Erythroblast (primary cell): ENCODE measurements at places on chromosomes 7 and 10.

- DNase-seq, result no peak
Measured at GRCh38 chr7:31633467-31633866, 53.5 kb upstream of the PPP1R17 start.

GRCh38 chr7:112336936-112337576, 113.2 kb upstream of the IFRD1 start:
- no peak for DNase-seq

GRCh38 chr10:23171232-23171876, 20.8 kb upstream of the PTF1A start:
- peak; percentile 19 for DNase-seq

GRCh38 chr7:28112467-28112866, 68.1 kb downstream of the JAZF1 start:
- DNase-seq, result no peak

DNA sequence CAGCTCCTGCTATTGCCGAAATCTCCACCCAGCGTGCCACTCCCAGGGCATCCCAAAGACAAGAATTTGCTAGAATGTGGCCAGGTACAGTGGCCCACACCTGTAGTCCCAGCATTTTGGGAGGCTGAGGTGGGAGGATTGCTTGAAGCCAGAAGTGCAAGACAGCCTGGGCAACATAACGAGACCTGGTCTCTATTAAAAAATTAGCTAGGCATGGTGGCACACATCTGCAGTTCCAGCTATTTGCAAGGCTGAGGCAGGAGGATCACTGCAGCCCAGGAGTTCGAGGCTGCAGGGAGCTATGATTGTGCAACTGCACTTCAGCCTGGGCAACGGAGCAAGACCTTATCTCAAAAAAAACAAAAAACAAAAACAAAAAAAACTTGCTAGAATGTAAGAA, 73.3 kb upstream of the LYZL2 start:
- no peak for DNase-seq

DNA sequence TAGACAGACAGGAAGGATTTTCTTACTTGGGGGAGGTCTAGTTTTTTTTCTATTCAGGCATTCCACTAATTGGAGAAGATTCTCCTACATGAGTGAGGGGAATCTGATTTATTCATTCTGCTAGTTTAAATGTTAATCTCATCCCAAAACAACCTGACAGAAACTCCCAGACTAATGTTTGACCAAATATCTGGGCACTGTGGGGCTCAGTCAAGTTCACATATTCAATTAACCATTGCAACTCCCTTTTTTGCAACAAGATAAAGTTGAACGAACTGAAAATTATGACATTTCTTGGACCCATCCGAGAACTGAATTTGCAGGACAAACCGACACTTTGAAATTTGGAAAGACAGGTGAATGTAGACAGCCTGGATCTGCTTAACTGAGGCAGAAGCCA, 194.4 kb upstream of the PTER start:
- DNase-seq, result no peak

- DNase-seq, result peak; percentile 1
Measured at GRCh38 chr7:70694434-70694970, 437.4 kb upstream of the GALNT17 start.

DNA sequence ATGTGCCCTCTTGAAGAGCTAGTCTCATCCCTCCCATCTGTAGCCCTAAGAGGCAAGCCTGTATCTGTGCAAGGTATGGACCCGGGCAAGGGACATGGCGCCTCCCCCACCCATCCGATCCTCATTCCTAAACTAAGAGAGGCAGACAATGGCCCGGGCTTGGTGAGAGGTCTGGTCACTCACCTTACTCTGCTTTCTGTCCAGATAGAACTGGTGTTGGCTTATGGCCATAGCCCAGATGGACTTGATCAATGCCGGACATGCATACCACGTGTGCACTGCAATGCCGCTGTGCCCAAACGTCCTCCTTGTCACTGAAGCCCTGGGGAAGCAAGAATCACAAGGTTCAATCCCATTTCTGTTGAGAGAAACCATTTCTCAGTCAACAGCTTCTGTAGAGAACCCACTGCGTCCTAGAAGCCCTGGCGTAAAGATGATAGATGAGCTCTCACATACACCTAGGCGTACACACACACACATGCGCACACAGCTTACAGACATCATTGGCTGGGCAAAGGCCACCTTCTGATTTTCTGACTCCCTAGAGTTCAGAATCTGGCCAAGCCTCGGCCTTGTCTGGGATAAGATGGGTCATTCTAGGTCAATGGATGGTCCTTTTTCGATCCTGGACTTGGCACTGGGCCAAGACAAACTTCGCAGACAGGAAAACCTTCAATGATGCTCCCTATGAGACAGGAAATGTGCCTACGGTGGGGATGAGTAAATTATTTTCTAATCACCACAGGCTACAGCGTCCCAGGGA, 114.6 kb downstream of the PRPF18 start:
- DNase-seq, result no peak

DNA sequence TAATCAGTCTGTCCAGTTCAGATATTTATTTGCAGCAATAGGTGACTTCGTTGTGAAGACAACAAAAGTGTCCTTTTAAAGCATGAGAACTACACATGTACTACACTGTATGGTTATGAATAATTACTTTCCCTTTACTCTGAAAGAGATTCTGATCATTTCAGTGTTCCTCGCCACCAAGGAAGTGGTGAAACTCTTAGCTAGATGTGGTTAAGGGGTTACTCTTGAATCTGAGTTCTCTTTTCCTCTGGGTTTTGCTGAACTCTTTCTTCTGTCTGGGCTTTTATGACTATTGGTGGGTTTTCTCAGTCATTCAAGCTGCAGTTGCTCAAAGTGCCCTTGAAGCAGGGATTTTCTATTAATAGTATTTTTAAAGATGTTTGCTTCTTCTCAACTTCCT, 127.9 kb upstream of the SEM1 start:
- DNase-seq, result no peak

DNA sequence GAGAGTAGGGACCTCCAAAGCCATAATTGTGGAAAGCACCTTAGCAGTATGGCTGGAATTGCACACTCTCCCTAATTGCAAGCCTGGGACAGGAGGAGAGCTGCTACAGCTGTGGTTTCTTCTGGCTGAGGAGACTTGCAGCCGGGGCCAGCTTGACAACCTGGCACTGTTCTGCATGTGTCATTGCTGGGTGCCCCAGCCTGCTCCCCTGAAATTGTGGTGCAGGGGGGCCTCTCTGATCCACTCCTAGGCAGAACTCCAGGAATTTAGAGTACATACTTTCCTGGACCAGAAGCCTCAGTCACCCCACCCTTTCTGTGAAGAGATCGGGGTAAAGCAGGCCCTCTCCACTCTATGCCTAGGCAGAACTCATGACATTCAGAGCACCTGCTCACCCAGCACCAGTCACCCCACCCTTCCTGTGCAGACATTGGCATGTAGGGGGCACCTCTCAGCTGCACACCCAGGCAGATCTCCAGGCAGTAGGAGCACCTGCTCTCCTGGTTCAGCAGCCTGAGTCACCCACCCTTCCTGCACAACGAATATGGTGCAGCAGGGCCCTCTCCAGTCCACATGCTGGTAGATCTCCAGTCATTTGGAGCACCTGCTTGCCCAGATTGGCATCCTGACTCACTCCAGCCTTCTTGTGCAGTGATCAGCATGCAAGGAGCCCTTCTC, 34.4 kb upstream of the DYNC1I1 start:
- no peak for DNase-seq

DNA sequence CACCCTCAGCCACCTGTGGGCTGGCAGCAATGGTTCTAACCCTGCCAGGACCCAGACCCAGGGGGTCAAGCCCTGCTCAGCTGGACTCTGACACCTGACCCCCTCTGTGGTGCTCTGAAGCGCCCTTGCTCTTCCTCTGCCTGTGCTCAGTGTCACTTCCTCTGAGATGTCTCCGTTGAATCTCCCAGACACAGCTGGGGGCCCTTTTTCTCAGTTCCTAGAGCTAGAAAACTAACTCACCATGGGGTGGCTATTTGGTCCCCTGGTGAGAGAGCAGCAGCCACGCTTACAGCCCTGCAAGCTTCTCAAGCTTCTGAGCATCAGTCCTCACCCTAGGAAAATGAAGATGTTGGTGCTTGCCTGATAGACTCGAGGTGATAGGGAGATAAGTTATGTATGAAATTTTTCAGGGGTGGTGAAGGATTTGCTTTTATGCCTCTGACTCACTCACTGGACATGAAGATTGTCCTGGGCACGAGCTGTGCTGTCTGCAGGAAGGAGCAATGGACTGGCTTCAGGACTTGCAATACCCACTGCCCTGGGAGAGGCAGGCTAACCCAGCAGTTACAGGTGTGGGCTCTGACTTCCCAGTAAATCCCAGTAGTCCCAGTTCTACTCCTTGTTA, 29.6 kb downstream of the COL13A1 start:
- no peak for DNase-seq

- no peak for DNase-seq
Measured at GRCh38 chr7:77416621-77417371, 647 bp upstream of the GSAP start.

DNA sequence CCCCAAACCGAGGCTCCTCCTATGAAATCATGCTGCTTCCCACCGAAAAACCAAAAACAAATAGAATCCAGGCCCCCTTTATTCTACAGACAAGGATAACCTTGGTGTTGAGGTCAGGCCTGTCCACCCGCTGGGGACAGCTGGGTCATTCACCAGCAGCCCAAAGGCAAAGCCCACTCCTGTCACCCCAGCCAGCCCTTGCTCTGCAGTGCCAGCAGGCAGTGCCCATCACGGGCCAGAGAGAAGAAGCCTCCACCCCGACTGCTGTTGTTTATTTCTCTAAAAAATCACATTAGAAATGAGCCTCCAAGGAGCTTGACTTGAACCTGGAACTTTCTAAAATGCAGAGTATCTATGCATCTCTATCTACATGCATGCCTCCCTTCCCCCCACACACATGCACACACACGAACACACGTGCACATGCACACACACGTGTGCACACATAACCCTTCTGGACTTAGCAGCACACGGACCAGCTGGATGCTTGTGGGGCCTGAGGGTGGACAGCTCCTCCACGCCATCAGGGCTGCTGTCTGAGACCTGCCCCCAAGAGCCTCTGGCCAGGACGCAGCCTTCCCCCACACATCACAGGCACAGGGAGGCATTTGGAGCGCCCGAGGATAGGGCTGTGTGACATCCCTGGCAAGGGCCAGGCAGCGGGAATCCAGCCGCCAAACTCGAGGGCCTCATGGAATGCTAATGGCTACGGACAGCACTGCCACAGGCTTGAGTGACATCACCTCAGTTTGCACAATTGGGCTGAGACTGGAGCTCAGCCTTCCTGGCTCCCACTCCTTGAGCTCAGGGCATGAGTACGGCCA, 22.8 kb downstream of the PRKAG2 start:
- no peak for DNase-seq

DNA sequence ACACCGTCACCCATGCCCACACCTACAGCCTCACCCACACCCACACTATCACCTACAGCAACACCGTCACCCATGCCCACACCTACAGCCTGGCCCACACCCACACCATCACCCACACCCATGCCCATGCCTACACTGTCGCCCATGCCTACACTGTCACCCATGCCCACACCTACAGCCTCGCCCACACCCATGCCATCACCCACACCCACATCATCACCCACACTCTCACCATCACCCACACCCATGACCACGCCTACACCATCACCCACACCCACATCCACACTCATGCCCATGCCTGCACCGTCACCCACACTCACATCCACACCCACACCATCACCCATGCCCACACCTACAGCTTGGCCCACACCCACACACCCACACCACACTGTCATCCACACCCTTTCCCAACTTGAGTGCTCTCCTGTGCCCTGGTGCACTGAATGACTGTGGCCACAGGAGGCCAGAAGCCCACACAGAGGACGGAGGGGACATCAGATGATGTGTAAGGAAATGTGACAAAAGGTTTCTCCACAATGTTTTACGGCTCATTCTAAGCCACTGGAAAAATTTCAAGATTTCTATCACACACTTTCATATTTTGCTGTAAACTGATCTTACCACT, 153.3 kb downstream of the WDR37 start:
- DNase-seq, result no peak
